NCI-H1105 treated with DMSO at 0.1 percent for 48 hours (cell line): ENCODE measurements at places on chromosomes 2 and 18.

GRCh38 chr2:179932786-179933185 is 71.4 kb upstream of the ZNF385B start:
- no peak for DNase-seq

GRCh38 chr2:20215183-20216040 is 9.5 kb downstream of the SDC1 start:
- DNase-seq: no peak

GRCh38 chr2:46973673-46974072 is 58.1 kb upstream of the MCFD2 start:
- no peak for DNase-seq

DNA sequence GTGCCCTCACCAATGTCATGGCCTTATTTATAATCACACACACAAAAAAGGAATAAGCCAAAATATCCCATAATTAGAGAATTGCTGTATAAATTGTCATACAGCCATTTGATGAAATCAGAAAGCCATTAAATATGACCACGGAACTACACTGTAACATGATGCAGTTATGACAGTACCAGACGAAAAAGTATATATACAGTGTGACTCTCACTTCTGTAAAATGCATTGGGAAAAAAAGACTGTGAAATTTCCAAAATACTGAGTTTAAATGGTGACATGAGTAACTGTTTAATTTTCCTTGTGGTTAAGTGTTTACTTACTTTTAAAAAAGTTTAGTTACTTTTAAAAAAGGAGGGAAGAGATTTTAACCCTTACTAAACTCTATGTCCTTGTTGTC is 25.4 kb downstream of the UXS1 start:
- DNase-seq: no peak

GRCh38 chr18:50274044-50274442 is 7.3 kb downstream of the MBD1 start:
- no peak for DNase-seq

GRCh38 chr2:61660511-61661388 is 122.6 kb upstream of the XPO1 start:
- no peak for DNase-seq

GRCh38 chr2:97935719-97936161 is 60.0 kb downstream of the TMEM131 start:
- DNase-seq: peak; percentile 37

DNA sequence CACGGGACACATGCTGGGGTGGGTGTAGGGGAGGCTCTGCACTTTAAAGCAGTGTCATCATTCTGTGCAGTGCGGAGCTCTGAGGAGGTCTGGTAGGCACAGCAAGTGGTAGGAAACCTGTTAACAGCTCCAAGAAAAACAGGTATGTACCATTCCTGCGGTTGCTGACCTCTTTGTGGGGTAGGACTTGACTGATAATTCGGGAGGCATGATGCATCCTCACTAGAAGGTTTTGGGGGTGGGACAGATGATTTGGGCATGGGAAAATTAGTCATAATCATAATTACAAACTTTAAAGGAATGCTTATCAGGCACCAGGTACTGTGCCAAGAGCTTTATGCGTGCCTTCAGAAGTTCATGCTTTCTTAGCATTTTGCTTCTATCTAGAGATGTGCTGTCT is 9.7 kb downstream of the DOK1 start:
- DNase-seq: no peak
